ENCODE measurements at places on chromosomes 1 and 21.

- peak; percentile 77 for DNase-seq
Measured at GRCh38 chr1:53526451-53527101, 67.4 kb downstream of the DMRTB1 start.

DNA sequence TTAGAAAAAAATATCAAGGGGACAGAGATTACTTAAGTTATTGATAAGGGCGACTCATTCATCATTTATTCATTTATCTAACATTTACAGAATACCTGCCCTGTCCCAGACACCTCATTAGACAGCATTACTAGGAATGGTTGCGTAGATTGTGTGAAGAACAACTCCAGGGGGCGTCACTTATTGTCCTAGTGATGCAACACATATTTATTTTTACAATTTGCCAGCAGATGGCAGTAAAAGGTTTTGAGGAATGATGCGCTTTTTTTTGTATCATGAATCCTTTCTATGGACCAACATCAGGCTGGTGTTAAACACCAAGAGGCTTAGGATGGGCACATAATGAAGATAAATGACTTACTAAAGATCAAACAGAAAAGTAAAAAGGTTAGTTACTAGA lies 5.5 kb downstream of the NCAM2 start:
- DNase-seq = no peak

GRCh38 chr1:14973773-14974172 lies 179.8 kb upstream of the TMEM51 start:
- no peak for DNase-seq

- no peak for DNase-seq
Measured at GRCh38 chr1:5599541-5599940, 392.7 kb downstream of the NPHP4 start.

DNA sequence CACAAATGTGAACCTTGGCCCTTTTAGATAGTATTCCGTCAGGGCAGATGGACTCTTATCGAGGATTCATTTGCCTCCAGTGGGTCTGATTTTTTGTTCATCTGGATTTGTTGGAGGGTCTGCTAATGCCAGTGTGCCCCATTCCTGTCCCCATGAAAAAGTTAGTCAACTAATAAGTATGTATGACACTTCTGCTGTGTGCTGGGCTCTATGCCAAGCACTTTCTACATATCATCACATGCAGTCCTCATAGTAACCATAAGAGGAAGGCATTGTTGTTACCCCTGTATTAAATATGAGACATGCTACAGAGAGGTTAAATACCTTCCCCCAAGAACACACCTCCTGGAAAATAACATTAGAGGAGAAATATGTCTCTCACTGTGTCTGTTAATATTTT lies 46.6 kb upstream of the MAB21L3 start:
- DNase-seq = no peak

- DNase-seq = peak; percentile 45
Measured at GRCh38 chr1:92858564-92859399, 26.9 kb downstream of the RPL5 start.

- DNase-seq = no peak
Measured at GRCh38 chr1:12593621-12594066, 24.4 kb downstream of the DHRS3 start.

DNA sequence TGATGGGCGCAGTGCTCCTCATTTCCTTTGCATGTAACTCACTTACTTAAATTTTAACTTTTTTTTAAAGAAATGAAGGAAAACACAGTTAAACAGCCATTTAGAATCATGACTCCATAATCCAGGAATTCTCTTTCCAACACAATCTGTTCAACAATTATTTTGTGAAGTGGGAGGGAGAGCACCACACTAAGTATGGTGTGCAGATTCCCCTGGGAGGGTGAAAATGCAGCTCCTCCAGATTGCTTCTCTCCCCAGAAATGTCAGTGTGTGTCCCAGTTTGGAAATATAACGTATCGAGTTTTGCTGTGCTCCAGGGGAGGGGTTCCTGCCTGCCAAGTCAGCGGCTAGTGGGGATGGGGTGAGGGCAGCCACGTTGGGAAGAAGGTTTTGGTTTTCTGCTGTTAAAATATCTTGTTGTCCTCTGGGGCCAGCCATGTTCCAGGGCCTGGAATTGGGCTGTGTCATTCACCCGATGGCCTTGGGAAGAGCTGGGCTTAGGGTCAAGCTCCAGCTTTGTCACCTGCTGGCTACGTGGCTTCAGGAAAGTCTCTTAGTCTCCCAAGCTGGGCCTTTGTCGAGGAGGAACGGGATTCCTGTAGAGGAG lies 17.3 kb upstream of the DISP3 start:
- DNase-seq = no peak

DNA sequence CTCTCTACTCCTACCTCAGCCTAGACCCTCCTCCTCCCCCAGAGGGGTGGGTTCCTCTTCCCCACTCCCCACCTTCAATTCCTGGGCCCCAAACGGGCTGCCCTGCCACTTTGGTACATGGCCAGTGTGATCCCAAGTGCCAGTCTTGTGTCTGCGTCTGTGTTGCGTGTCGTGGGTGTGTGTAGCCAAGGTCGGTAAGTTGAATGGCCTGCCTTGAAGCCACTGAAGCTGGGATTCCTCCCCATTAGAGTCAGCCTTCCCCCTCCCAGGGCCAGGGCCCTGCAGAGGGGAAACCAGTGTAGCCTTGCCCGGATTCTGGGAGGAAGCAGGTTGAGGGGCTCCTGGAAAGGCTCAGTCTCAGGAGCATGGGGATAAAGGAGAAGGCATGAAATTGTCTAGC lies 21.6 kb upstream of the VPS13D start:
- no peak for DNase-seq

DNA sequence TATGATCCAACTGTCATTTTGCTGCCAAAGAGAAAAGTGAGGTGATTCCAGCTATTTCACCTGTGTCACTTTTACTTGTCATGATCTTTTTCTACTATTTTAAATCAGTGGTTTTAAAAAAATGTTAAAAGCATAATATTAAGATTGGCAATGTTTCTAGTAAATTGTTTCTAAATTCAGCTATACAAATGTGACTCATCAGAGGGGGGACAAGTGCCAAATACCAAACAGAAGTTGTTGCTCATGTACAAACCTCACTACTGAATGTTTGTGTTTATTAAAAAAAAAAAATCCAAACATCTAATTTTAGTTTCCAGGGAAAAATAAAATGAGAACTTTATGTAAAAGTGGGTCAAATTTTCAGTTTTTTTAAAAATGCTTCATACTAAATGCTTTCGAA lies 346.2 kb upstream of the SNX7 start:
- no peak for DNase-seq

DNA sequence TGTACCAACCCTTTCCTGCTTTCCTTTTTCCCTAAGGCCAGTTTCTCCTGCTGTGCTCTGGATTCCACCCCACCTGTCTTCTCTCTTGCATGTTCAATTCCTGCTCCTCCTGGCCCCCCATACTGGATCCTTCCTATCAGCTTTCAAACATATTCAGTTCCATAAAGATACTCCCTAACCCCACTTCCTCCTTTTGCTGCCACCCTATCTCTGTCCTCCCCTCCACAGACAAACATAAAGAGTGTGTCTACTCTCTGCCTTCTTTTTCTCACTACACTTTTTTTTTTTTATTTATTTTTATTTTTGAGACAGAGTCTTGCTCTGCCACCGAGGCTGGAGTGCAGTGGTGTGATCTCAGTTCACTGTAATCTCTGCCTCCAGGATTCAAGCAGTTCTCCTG lies 16.9 kb upstream of the RPF1 start:
- no peak for DNase-seq

- peak; percentile 92 for DNase-seq
Measured at GRCh38 chr1:3313576-3313950, 140.9 kb upstream of the ARHGEF16 start.

DNA sequence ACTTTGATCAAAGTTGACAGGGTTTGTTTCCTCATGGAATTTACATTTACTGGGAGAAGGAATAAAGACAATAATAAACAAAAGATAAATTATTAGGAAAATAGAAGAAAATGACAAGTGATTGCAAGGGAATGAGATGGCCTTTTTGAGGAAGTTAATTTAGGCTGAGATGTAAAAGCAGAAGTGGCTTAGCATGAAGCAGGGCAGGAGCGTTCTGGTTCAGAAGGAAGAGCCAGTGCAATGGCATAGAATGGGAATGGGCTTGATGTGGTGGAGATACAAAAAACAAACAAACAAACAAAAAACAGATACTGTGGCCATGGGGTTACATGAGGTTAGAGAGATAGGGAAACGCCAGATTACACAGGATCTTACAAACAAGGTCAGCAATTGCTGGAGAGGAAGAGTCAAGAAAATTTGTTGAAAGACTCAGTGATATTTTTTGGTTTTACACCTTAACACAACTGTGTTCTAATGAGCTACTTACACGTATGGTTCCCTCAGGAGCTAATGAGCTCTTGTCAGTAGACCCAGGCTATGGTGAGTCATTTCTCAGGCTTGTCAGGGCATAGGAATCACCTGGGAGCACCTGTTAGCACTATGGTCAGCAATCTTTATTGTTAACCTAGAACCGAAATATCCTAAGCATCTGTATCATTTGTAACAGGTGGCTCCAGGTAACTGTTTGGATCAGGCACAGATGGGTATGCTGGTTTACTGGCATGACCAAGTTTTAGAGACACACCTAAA lies 8.7 kb upstream of the CADM3 start:
- DNase-seq = no peak

DNA sequence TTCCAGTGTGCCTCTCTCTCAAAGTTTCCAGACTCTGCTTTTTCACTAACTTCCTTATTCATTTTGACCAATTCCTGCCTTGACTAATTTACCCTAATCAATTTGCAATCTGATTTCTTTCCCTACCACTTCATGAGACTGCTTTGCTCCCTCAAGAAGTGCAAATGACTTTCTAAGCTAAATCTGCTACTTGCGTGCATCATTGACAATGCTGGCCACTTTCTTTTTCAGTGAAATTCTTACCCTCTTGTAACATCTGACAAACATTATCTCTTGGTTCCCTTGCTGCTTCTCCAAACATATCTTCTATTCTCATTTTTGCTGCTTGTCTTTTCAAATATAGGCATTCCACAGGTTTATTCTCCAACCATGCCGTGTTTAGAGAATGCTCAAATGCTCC lies 659.9 kb downstream of the USP25 start:
- DNase-seq = no peak

DNA sequence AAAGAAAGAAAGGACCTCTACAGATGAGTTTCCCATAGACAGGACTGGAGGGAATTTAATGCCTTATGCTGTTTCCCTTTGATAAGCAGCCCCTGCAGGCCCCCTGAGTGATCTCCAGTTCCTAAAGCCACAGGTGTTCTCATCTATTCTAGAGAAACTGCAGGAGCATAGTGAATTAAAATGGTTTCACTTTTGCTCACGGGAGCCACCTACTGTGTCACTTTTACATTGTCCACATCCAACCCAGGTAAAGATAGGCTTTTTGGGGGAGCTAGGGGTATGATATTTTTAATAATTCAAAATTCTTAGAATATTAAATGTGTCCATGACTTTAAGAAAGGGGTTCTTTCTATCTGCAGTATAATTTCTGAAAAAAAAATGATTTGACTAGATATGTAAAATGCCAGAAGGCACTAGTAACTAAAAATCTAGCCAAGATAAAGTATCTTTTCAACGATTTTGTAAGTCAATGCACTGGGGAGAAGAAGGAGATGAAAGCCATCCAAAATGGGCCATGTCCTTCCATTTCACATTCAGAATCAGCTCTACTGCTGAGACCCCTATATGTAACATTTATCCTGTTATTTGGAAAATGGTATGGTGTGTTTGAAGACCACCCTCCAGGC lies 267.3 kb upstream of the DUSP10 start:
- DNase-seq = no peak

DNA sequence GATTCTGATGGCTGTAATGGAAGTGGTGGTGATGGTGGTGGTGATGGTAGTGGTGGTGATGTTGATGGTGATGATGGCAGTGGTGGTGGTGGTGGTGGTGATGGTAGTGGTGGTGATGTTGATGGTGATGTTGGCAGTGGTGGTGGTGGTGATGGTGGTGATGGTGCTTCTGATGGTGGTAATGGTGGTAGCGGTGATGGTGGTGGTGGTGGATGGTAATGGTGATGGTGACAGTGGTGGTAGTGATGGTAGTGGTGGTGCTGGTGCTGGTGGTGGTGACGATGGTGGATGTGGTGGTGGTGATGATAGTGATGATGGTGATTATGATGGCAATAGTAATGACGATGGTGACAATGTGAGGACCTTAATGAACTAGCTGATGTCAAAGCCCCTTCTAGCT lies 35.6 kb upstream of the LRRC3 start:
- no peak for DNase-seq

- DNase-seq = peak; percentile 92
Measured at GRCh38 chr1:151510957-151511635, at the start of gene CGN. Gene CGN (plus strand): TSS chr1:151511387. CDS start chr1:151518520, 7,133 bp downstream.

GRCh38 chr1:212852105-212852688 lies 4.7 kb upstream of the SPATA45 start:
- DNase-seq = no peak

- no peak for DNase-seq
Measured at GRCh38 chr1:184930645-184931044, 43.7 kb downstream of the NIBAN1 start.

DNA sequence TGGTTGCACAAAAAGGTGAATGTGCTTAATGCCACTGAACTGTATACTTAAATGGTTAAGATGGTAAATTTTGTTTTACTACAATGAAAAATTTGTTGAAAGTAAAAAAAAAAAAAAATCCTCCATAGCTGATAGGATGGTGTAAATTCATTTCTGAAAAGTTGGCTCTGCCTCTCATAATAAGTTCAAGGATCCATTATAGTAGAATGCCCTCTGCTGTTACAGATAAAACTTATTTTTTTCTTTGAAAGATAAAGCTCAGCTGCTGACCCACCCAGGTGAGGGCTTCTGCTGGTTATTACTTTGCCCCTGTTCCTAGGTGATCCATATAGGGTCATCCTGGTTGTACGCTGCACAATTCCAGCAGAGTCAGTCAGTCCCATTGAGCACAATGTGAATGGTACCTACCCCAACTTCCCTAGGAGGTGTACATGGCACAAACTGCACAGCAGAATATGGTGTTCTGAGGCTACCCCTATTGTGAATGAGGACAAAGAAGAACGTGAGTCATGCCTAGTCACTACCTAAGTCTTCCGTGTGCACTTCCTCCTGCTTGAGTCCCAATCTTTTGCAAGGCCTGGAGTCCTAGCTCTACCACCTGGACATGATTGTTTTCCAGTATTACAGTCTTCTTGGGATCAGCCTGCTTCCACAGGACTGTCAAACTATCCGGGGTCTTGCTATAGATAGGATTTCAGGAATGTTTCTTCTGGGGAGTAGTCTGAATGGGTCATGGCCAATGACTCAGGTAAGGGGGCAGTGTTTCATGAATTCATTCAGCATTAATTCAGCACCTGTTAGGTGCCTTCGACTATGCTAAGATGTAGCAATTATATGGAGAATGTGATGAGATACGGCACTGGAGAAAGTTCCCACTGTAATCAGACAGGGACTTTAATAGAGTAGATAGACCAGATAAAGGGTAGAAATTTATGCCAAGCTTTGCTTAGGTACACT lies 20.8 kb upstream of the CD5L start:
- DNase-seq = no peak

DNA sequence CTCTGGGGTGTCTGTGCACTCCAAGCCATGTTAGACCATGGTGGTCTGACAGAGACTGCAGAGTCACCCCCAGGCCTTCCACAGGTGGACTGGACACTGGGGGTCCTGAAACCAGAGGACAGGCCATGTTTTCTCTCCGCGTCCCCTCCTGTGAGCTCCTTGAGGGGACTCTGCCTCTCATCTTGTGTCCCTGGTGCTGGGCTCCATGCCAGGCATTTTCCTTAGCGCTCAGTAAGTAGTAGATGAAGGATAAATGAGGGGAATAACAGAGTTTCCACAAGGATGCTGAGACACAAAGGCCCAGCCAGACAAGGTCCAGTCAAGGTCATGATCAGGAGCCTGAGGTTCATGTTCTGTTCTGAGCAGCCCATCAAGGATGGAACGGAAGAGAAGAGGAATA lies 57.4 kb downstream of the FAM163A start:
- DNase-seq = no peak
